ENCODE measurements at places on chromosomes 5 and 9.
A peak's percentile ranks its signal among the peaks of the same experiment; 100 is the strongest.

- DNase-seq, result no peak
Observed at GRCh38 chr5:123350742-123351141, 72.5 kb downstream of the CEP120 start.

GRCh38 chr5:164119806-164120447 is 614.5 kb downstream of the MAT2B start:
- no peak for DNase-seq

GRCh38 chr5:76050134-76050533 is 33.0 kb upstream of the SV2C start:
- no peak for DNase-seq

DNA sequence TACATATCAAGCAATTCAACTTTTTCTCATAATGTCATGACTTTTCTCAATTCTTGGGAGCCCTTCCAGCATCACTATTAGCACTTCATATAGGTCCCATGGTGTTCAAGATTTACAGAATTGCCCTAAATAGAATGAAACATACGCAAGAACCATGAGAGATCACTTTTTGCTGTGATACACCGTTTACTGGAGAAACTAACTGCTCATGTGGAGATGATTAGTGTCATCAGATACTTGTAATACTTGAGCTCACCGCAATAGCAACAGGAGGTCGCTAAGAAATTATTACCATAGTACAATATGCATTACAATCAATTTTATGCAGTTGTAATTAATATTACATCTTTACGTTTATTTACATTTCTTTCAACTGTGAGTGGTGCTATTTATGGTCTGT is 4.8 kb upstream of the PCSK5 start:
- no peak for DNase-seq

DNA sequence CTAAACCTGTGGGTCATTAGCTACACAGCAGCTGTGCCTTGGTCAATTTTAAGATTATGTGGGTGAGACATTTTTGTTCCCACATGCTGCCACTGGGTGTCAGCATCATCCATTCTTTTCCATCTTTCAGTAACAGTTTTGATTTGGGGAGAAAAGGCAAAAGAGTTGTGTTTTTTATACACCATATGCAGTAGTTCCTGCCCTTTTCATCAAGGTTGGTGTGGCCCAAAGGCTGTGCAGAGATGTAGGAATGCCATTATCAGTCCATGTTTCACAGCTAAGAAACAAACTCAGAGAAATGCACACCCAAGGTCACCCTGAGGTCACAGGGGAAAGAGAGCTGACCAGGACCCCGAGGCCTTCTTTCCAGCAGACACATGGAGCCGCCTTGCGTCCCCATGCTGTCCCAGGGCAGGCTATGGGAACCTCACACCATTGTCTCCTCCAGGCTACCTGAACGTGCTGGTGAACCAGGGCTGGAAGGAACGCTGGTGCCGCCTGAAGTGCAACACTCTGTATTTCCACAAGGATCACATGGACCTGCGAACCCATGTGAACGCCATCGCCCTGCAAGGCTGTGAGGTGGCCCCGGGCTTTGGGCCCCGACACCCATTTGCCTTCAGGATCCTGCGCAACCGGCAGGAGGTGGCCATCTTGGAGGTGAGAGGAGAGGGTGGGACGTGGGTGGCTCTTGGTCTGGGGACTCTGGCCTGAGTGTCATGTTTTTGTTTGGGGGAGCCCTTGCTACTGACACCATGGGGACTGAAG is 27.8 kb upstream of the GRPEL2 start:
- DNase-seq, result peak; percentile 80

- DNase-seq, result no peak
Observed at GRCh38 chr5:81657386-81657785, 93.5 kb downstream of the SSBP2 start.

GRCh38 chr5:7663808-7664207 is 187.1 kb downstream of the CFAP90 start:
- DNase-seq, result no peak

DNA sequence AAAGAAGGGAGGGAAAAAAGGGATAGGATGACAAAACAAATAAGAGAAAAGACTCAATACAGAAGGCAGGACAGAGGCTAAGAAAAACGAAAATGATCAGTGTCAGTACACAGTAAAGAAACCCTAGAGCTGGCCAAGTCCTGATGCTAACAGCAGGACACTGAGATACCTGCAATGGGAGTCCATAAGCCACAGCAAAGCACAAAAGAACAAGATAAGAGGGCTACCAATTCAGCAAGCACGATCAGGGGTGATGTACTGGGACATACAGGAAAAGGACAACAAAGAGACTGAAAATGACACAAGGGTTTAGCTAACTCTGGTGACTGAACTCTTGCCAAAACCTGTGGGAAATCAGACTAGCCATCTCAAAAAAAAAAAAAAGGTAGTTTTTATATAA is 1072.6 kb upstream of the COX7C start:
- no peak for DNase-seq

GRCh38 chr9:116668970-116669695 is 18.0 kb upstream of the TRIM32 start:
- DNase-seq, result no peak

DNA sequence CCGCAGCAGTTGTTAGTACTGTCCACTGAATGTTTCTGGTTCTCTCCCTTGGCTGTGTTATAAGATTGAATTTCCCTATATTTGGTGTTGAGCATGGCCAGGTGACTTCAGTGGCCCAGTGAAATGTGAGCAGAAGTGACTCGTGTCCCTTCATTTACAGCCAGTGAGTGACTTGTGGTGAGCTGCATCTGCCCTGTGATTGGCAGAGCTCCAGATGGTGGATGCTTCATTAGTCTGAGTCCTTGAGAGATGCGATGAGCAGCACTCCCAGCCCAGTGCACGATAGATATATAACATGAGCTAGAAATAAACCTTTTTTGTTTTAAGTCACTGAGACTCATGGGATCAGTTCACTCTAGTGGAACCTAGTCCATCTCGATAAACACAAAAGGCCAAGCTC is 19.3 kb downstream of the PCSK5 start:
- DNase-seq, result no peak

- no peak for DNase-seq
Observed at GRCh38 chr5:127040796-127041520, 10.6 kb upstream of the MARCHF3 start.

- DNase-seq, result no peak
Observed at GRCh38 chr9:35940458-35941407, 17.2 kb downstream of the OR2S2 start.

DNA sequence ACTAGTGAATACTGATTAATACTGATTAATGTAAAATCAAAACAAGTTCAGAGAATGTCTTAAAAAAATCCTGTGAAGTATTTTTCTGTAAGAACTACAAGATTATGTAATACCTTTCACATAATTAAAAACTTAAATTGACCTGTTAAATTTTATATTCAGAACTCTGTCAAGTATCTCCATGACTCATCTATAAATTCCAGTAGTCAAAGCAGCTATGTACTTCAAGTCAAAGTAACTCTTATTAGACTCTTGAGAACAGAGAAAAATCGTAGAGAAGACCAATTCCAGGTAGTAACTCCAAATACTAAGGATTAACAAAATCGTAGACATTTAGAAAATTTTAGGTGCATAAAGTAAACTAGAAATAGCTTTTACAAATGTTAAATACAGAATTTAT is 77.1 kb downstream of the HOMER1 start:
- no peak for DNase-seq

DNA sequence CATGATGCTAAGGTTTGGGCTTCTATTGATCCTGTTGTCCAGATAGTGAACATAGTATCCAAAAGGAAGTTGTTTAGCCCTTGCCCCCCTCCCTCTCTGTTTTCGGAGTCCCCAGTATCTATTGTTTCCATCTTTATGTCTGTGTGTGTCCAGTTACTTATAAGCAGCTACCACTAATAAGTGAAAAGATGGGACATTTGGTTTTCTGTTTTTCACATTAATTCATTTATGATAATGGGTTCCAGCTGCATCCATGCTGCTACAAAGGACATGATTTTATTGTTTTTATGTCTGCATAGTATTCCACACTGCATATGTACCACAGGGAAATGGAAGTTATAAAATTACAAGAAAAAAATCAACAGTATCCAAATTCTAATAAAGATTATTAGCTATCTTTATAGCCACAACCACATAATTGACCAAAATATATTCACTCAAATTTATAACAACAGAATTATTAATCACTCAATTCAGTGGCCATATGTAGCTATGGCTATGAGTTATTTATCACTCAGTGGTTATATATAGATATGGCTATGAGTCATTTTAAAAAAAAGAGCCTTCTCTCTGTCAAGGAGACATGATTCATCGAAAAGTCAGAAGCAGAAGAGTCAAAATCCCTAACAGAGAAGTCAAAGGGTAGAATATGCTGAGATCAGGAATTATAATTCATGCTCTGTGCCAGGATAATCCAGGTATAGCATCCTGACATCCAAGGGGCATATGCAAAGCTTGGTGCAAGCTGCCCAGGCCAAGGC is 367.5 kb downstream of the DEPDC1B start:
- no peak for DNase-seq

GRCh38 chr9:121881920-121882500 is 211.1 kb downstream of the TTLL11 start:
- no peak for DNase-seq

DNA sequence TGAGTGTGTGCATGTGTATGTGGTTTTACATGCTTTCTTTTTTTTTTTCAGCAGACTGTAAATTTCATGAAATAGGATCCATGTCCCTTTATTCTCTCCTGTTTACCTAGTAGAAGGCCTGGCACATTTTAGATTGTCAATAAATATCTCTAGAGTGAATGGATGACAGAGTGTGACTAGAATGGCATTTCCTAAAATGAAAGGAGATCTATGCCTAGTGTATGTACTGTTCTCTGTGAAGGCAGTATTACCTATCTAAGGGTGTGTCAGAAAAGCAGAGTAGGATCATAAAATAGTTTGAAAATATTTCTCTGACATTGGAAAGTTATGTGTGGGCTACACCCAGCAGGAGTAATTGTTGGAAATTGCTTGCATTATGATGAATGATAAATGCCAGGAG is 1876.0 kb upstream of the C9orf72 start:
- no peak for DNase-seq

DNA sequence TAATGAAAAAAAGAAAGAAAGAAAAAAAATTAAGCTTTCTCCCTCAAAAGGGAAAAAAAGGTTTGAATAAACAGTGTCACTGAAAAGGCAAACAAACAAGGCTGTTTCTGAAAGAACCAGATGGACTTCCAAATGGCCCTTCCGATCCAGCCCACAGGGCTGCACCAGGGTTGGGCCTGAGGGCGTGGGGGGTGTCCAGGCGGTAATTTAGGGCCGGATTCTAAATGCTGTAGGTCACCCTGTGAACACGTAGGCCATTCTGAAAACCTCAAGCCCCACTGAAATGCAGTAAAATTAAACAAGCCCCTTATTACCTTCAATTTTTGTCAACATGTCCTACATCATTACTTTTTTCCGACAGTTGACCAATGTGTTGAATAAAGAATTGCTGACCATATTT is 132.1 kb downstream of the HSD17B3 start:
- no peak for DNase-seq

DNA sequence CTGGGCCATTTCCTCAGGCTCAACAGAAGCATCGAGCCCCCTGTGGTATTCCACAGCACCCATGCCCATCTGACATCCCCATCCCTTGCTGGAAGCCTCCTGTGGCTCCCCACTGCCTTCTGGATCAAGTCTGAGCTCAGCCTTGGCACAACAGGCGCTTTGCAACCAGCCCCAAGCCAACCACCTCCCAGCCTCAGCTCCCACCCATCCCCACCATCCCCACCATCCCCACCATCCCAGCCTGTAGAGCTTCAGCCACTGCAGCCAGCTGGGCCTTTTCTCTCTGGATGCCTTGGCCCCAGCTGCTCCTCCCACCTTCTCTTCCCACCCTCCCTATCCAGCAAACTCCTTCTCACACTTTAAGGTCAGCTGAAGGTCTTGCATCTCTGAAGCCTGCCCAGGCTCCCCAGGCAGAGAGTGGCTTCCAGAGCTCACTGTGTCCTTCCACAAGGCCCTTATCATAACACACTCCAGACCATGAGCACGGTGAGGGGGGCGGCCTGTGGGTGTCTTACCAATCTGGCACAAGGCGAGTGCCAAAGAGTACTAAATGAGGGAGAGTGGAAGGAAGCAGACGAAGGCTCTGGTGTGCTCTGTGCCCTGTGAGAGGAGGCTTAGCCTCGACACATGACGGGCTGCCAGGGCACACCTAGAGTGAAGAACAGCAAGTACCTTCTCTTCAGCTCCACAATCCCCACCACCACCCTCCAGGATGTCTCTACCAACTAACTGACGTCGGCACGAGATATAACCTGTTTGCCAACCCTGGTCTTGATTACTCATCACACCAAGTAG is 6.5 kb downstream of the HIGD2A start:
- DNase-seq, result no peak

DNA sequence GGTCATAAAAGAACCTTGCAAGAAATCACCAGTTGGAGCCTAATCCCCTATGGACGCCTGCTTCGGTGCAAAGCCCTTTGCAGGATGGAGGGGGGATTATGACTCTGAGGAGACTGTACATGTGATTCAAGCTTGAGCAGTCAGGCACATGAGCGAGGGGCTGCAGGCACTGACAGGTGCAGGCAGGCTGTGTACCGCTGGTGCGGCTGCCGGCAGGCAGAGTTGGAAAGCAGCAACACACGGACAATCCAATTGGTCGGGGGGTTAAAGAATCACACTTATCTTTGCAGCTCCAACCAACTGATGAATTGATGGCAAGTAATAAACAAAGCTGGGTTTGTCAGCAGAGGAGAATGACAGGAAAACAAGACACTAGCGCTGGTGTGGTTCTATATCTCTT is 5.7 kb downstream of the WHRN start:
- DNase-seq, result peak; percentile 89

DNA sequence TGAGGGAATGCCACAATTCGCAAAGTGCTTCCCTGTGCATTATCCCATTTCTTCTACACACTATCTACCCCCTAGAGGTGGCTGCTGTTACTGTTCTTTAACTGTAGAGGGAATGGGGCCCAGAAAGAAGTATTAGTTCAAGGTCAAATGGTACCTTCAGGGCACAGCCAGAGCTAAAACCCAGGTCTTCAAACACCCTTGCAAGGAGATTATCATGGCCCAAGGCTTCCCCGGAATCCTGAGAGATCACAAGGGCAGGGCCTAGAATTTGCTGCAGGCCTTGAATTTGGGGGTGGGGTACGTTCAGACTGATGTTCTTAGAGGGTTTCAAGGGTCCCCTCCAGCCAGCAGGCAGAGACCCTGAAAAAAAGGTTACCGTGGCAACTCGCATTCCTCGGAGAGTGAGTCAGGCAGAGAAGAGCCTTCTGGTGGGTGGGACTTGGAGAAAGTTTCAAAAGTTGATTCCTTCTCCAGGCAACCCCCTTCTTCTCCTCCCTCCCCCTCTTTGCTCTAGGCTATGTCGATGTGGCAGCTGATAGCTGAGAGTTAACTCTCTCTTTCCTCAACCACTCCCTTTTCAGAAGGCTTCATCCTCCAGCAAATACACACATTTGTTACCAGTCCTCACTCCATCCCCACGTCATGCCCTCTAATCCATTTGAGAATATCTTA is 1.9 kb downstream of the SPARC start:
- peak; percentile 97 for DNase-seq

DNA sequence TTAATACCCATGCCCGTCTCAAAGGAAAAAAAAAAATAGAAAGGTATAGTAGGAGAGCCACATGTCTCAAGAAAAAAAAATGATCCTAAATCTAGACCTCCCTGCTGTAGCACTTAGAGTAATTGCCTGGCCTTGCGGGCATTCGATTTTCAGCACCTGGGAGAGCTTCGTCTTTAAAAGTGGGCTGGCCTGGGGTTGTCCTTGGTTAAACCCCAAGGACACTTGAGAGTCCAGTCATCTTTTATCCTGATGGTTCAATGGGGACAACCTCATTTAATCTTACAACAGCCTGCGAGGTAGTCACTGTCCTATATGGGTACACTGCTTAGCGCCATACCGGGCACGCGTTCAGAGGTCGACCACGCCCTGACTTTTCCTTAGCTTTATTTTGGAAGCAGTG is 60.1 kb downstream of the MAT2B start:
- no peak for DNase-seq

Data from eye (tissue), 1 donor.